ENCODE measurements at places on chromosomes 7 and 10.

DNA sequence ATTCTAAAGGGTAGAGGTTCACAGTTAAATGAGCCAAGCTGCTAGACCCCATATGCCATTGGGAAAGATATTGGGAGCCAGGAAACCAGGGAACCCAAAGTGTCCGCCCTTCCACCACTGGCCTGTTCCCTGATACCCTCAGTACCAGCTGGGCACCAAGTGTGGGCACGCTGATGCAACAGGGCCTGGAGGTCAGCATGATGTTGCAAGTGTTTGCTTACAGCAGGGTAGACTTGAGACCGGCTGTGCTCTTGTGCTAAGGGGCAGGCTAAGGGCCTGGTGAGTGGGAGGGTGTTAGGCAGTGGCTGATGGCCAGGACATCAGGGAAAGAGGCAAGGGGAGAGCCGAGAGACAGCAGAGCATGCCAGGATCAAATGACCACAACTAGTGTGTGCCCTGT is 21.0 kb upstream of the MYL7 start:
- DNase-seq, result no peak

DNA sequence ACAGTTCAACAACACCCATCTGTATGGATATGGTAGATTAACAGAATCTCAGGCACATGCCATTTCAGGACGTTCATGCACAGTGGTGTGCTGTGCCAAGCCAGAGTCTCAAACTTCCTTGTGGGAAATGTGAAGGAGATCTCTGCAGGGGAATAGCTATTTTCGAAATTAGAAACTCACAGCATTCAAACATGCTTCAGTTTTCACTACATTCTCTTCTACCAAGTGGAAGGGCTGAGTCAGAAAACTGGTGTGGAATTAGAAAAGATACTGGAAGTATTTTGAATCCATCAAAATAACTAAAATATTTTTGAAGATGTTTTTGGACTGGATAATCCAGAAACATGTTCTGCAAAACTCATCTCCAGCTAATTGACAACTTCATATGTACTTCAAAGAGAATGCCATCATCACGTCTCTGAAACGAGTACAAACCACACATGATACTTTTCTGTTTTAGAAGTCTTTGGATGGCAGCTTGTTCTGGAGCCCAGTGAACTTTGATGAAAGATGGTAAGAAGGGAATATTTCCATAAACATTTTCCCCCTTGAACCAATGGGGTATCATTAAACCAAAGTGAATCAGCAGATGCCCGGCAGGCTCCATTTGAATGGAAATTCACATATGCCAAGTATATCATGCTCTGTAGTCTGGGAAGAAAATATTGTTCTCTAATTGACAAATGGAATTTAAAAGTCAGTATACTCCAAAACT is 616.3 kb upstream of the IGFBP3 start:
- DNase-seq, result no peak

GRCh38 chr7:98810153-98810802 is 59.5 kb downstream of the TMEM130 start:
- no peak for DNase-seq

DNA sequence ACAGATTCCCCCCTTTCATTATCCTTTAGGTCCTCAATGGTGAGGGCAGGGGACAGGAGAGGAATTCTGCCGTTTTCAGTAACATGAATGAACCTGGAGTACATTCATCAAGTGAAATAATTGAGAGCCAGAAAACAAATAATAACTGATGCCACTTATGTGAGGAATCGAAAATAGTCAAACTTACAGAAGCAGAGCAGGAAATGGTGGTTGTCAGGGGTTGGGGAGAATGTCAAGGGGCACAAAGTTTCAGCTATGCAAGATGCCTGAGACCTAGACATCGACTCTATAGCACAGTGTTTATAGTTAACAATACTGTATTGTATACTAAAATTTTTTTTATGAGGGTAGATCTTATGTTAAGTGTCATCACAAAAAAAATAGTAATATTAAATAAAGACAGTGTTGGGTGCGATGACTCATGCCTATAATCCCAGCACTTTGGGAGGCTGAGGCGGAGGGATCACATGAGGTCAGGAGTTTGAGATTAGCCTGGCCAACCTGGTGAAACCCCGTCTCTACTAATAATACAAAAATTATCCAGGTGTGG is 1219.8 kb downstream of the GATA3 start:
- DNase-seq, result no peak

DNA sequence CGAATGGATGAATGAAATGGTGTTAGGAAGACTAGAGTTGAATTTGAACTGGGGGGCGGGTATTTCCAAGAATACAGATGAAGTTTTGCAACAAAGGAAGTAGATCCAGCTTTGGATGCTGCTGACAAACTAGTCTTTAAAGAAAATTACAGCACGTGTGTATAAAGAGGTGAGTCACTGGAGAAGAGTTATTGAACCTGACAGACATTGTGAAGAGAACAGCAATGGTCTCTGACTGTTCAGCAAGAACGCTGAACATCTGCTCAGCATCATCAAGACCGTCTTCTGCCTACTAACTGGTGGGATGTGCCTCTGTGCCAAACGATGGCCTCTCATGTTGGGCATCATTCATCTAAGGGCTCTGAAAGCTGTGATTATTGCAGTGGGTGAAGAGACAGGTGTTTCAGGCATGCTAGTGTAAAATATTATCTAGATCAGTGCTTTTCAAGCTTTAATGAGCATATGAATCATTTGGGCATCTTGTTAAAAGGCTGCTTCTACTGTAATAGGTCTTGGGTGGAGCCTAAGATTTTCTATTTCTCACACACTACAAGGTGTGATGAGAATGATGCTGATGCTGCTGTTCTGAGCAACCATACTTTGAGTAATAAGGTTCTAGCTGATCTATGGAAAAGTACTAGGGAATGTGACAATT is 291.3 kb downstream of the PTEN start:
- no peak for DNase-seq

DNA sequence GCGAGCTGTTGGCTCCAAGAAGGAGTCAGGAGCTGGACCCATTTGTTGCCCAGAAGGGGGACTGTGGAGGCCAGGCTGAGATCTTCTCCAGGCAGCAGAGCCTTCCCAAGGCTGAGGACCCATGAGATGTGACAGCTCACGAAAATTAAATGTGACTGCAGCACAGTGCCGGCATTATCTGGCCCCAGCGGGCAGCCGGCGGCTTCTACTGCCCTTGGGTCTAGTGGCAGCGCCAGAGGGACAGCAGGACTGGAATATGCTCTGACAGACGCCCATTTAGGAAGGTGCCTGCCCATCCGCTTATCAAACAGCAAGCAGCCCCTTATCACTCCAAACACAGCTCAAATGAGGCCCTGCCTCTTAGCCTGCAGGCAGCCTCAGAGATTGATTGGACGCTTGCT is 122.9 kb upstream of the LYZL2 start:
- DNase-seq, result no peak

DNA sequence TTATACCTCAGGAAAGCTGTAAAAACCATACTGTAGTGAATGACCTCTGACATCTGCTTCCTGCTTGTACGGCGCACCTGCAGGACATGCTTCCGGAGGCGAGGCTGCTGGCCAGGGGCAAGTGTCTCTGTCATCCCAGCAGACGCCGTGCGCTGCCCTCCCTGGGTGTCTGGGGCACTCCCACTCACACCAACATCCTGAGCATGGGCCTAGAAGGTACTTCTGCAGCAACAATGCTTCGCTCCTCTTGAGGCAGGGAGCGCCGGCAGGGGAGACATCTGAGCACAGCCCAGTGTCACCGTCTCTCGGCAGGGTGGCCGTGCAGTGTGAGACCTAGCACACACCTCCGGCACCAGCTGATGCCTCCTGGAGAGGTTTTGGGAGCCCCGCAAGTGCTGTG is 269.2 kb downstream of the MAD1L1 start:
- no peak for DNase-seq

DNA sequence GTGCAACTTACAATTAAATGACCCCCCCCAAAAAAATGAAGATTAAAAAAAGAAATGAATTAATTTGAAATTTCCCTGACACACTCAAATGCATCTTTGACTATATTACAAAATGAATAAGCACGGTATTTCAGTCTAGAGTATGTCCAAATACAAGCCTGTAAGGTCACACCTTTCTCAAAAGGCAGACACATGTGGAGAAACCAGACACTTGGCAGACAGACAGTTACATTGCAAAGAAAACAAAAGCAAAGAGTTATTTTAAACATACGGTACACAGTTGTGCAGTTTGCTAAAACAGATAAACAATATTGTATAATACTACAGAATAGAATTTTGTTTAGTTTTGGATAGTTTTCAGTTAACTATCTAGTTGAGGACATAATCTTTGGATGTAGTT is 153.0 kb downstream of the ATE1 start:
- DNase-seq, result peak; percentile 86

GRCh38 chr7:86925221-86925620 is 134.2 kb downstream of the ELAPOR2 start:
- DNase-seq, result no peak

DNA sequence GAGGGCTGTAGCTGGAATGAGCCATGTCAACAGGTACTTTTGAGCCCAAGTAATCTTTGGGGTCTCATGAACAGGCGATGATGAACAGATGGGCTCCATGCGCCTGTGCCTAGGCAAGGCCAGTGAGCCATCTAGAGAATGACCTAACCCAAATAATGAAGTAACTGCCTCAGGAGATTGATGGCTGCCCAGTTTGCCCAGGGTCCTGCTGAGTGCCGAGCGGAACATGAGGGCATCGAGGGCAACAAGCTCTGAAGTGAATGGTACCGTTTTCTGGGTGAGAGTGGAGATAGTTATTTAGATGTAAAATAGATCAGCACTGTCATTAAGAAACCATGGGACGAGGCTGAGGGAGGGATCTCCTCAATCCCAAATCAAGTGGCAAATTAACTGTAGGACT is 77.9 kb downstream of the EZH2 start:
- no peak for DNase-seq

DNA sequence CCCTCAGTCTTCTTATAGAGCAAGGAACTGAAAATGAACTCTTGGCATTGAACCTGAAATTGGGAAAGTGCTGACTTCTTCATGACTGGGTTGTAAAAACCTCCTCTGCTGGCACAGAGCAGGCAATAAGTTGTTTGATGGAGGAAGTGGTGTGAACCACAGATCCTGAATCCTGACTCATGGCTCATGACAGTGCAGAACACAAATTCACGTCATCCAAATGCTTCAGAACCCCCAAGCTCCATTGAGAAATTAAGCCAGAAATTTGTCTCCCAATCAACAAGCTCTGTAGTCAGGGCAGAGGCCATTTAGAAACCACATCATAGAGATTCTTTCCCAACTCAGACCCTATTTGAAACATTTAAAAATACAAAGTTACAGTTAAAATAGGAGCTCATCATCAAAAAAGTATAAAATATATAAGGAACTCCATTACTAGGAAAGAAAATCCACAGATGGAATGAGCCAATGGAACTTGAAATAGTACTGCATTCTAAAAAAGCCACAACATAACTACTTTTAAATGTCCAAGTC is 10.3 kb upstream of the STK17A start:
- DNase-seq, result peak; percentile 100

- DNase-seq, result no peak
Measured at GRCh38 chr10:31644931-31645633, 283.5 kb downstream of the ARHGAP12 start.

- DNase-seq, result no peak
Measured at GRCh38 chr10:101920546-101920945, 76.9 kb upstream of the KCNIP2 start.

DNA sequence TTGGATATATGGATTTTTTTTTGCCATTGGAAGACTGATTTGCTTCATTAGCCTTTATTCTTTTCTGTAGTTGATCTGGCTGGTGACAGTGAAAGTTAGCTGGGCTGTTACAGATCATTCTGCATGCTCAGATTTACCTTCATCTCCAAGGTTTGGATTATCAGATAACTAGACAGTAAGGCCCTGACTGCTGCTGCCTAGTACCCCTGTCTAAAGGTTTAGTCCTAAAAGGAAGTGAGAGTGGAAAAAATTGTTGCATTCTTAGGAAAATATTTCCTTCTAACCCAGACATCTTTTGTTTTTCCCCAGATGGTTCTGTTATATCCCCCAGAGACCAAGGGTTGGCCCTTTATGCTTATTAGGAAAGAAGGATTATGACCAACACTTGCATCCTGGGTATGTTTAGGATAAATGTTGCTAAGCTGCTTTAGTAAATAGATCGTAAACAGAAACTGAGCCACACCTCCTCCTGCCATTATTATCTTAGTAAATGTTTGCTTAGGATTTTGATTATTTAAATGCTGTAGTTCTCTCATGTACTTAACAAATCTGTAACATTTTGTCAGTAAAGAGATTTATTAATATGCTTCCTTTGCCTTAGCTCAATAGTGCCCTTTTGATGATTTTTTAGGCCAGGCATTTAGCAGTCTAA is 44.4 kb downstream of the MCU start:
- DNase-seq, result peak; percentile 79

DNA sequence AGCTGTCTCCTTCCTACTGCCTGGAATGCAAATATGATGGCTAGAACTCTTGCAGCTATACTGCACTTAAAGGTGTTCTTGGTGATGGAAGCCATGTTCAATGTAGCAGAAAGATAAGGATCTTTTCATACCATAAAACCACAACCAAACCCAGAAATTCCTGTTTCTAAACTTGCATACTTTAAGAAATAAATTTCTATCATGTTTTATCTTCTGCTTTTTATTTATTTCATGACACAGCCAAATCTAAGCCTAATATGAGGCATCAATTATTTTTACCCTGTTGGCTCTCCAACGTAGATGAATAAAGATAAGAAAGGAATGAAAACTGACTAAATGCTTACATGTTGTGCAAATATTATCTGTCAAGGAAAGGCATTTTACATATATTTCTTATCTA is 224.1 kb downstream of the DOCK4 start:
- no peak for DNase-seq

- DNase-seq, result no peak
Measured at GRCh38 chr7:93592588-93593266, 18.2 kb upstream of the CALCR start.

GRCh38 chr7:127995156-127995880 is 35.9 kb downstream of the LRRC4 start:
- DNase-seq, result peak; percentile 76

DNA sequence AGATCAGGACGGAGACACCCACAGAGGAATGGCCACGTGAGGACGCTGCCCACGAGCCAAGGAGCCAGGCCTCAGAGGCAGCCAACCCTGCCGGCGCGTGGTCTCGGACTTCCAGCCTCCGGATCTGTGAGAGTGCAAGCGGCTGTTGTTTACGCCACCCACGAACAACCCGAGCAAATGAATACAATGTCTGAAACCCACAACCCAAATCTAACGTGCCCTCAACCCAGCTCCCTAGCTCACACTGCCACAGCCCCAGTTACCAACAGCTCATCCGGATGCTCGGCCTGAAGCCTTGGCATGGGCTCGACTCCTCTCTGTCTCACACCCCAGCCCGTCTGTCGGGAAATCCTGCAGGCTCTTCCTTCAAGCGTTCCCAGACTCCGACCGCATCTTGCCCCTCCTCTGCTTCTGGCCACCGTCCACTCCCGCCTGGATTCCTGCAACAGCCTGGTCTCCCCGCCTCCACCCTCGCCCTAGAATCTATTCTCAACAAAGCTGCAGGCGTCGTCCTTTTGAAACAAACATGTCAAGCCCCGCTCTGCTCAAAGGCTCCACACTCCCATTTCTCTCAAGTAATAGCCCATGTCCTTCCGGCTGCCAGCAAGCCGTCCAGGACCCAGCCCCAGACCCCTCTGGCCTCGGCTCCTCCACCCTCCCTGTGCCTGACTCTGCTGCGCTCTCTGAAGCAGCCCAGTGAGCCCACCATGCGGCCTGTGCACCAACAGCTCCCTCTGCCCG is 35.3 kb downstream of the STK32C start:
- peak; percentile 37 for DNase-seq
